Renal pelvis (tissue), 12 donors: ENCODE measurements at places on chromosomes 2 and 18.

- no peak for DNase-seq
Observed at GRCh38 chr18:48799724-48800315, 150.9 kb downstream of the SMAD7 start.

GRCh38 chr2:109542384-109542783 is 71.4 kb downstream of the SEPTIN10 start:
- no peak for DNase-seq

- DNase-seq: no peak
Observed at GRCh38 chr2:207482630-207483029, 47.1 kb upstream of the CREB1 start.

DNA sequence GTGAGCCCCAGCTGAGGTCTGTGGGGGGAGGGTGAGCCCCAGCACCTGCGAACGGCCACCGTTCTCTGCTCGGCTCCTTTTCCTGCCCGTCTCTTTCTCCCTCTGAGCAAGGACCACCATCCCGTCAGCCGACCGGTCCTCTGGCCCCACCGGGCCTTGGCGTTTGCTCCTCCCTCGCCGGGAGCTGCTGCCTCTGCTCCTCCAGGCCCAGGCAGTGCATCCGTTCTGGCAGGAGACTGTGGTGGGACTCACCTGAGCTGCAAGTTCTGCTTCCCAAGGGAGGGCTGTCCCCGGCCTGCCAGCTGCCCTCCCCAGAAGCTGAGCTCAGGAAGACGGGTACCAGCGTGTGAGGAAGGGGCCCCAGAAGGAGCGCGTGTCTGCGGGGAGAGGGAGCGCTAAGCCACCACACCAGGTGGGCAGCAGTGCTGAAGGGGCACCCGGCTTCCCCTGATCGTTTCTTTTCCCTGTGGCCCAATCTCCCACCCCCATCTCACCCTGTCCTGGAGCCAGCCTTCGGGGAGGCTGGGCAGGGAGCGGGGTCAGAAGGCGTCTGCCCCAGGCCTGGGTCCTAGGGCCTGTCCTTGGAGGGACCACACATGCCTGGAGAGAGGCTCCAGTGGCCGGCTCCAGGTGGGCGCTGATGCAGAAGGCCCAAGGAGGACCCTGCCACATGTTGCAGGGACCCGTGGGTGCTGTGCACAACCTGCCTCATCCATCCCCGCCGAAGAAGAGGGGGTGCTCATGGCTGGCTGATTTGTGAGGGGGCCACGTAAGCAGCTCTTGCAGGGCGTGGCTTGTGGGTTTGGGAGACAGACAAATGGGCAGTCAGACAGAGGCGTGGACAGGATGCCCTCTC is 2.5 kb upstream of the RTP5 start:
- no peak for DNase-seq
